ENCODE measurements at places on chromosomes 2 and 18.

GRCh38 chr2:54613794-54614257, 109.6 kb upstream of the EML6 start:
- peak; percentile 87 for DNase-seq

DNA sequence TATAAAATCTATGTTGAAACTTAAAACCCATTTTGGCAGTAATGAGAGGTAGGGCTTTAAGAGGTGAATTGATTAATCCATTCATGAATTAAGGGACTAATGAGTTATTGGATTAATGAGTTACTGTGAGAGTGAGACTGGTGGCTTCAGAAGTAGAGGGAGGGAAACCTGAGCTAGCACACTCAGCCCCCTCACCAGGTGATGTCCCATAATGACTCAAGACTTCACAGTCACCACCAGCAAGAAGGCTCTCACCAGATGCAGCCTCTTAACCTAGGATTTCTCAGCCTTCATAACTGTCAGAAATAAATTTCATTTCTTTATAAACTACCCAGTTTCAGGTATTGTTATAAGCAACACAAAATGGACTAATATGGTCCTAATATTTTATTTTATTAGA, 621.7 kb upstream of the ACVR2A start:
- no peak for DNase-seq

GRCh38 chr2:226037526-226037925, 638.0 kb downstream of the NYAP2 start:
- DNase-seq: no peak

DNA sequence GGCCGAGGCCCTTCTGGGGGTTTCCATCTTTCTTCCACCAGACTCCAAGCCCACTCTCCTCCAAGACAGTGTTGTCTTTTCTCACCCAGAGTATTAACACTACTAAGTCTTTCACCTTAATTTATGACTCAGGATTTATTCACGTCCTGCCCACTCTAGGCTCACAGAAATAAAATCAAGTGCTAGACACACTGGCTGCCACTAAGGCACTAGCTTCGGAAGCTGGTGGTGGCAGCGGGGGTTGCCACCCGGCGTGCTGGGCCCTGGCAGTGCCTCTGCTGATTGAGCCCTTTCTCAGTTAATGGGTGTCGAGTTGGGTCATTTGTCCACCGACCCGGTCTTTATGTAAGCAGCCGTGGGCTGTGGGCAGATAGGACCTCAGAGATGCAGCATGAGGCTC, 93.6 kb upstream of the FZD5 start:
- peak; percentile 53 for DNase-seq

- DNase-seq: no peak
Observed at GRCh38 chr2:204049635-204050034, 113.1 kb downstream of the ICOS start.

DNA sequence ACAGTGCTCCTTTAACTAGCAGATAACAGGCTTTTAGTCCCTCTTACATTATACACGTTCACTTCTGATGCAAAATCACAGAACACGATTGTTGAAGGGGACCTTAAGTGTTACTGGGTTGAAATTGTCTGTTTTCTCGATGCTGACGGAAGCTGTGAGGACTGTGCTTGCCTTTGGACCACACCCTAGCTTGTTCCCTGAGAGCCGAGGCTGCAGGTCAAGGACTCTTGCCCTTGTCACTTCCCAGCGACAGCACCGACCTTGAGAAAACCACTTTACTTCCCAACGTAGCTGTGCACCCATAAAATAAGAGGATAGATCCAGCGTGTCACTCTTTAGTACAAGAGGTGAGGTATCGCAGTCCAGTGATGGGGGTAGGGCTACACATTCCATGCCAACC, 701.0 kb downstream of the DCDC2C start:
- DNase-seq: no peak

- DNase-seq: no peak
Observed at GRCh38 chr2:229633556-229633955, 80.8 kb downstream of the DNER start.

DNA sequence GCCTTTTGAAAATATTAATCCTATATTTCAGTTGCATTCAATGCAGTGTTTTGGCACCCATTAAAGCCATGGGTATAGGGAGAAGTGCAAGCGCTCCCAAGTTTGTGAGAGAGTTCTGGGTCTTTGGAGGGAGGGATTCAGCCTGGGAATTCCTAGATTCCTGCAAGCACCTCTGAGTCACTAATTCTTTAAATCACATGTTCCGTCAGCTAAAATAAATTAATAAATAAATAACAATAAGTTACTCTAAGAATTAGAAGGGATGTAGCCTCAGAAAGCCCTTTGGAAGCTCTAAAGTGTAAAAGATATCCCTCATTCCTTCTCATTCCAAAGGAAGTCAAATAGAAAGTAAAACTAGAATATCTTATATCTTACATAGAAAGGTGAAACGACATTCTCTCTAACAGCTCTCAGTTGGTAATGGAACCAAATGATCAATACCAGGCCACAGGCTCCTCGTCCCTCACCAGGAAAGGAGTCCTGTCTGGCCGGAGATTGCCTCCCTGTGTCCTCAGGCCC, 222.4 kb upstream of the RBBP8 start:
- DNase-seq: peak; percentile 6

- no peak for DNase-seq
Observed at GRCh38 chr2:102120261-102120660, 22.3 kb upstream of the IL1R1 start.

- peak; percentile 68 for DNase-seq
Observed at GRCh38 chr2:237864940-237865622, 5.7 kb downstream of the RAMP1 start.

- no peak for DNase-seq
Observed at GRCh38 chr2:120803764-120804335, 68.2 kb downstream of the GLI2 start.

- no peak for DNase-seq
Observed at GRCh38 chr2:149388120-149388816, 57.9 kb downstream of the LYPD6 start.

GRCh38 chr2:239199041-239199768, 201.6 kb downstream of the HDAC4 start:
- no peak for DNase-seq

DNA sequence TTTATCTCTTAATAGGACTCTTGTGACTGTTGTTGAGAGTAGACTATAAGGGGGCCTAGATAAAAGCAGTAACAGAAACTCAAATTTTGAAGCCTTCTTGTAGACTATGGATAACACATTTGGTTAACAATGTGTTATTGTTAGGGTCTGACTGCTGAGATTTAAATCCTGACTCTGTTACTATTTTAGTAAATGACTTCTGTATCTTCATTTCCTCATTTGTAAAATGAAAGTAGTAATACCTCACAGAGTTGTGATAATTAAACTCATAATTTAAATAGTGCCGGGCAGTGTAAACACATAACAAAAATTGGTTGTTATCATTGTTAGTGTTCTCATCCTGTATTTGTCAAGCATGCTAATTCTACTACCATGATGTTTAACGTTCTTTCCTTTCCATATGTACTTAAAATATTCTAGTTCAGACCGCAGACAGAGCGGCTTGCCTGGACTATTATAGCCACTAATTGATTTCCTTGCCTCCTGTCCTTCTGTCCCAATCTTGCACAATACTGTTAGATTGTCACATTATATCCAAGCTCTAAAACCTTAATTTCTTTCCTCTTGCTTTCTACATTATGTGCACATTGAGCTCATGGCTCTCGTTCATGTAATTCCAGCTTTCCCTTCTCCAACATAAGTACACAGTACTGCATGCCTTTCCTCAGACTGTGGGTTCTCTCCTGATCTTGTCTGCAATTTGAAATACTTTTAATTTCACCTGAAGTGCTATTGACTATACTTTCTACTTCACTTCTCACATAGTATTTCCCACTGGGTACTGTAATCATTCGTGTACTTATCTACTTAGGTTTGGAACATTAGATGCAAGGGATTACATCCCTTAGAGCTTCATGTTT, 48.4 kb downstream of the RBBP8 start:
- DNase-seq: no peak

DNA sequence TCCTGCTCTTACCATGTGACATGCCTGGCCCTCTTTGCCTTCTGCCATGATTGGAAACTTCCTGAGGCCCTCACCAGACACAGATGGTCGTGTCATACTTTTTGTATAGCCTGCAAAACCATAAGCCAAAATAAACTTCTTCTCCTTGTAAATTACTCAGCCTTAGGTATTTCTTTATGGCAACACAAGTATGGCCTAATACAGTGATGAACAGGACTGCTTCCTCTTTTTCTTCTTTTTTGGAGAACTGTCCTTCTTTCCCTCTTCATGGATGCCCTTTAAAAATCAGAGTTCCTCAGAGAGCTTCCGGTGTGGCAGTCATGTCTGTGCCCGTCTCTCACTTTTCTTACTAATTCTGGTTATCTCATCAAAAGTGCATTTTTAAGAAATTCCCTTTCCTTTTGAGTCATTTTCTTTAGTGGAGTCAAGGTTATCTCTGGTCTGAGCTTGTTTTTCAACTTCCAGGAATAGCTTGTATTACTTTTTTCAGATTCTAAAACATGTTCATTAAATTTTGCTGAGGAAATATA, 9.2 kb upstream of the IL1A start:
- DNase-seq: no peak

GRCh38 chr2:157698430-157698829, 69.8 kb upstream of the ACVR1C start:
- no peak for DNase-seq

- DNase-seq: no peak
Observed at GRCh38 chr18:66226782-66227181, 377.1 kb downstream of the CDH19 start.

DNA sequence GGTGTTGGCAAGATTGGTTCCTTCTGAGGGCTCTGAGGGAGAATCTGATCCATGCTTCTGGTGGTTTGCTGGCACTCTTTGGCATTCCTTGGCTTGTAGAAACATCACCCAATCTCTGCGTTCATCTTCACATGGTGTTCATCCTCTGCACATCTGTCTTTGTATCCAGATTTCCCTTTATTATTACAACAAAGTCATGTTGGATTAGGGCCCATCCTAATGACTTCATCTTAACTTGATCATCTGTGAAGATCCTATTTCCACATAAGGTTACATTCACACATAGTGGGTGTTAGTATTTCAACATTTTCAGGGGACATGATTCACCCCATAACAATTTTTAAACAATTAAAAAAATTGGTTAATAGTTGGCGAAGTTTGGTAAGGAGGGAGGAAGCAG, 177.4 kb upstream of the CWC22 start:
- no peak for DNase-seq

DNA sequence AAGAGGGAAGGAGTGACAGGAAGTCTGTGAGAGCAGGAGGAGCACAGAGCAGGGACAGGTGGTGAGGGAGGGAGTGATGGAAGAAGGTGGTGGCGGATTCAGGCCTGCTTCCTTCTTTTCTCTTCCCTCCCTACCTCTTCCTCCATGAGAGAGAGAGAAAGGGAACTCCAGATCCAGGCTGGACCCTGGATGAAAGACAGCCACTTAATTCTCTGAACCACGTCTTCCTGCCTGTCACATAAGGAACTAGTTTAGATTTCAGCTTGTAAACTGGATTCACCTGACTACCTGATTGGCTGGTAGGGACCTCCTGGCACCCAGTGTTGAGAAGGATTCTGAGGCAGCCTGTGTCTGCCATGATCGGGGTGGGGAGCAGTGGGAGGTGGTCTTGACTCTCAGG, 48.9 kb downstream of the PAX8 start:
- no peak for DNase-seq

DNA sequence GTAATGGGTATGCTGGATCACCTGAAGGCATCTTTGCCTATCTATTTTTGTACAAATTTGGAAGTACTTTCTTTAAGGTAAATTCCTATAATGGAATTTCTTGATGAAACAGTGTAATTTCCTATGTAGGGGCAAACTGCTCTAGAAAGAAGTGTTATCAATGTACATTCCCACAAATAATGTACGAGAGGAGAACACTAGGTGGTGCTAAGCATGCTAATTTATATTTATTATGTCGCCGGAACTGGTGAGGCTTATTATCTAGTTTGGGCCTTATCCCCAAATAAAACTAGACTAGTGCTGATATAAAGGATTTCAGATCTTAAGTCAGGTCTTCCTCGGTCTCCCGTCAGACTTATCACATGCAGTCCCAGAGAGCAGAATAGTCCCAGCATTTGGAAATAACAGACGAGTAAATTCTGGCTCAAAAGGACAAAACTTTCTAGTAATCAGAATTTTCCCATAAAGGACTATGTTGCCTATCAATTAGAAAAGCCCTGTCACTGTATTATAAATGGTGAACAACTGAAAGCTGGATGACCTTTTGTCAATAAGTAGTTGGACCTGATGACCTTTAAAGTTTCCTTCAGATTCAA, 86.9 kb upstream of the RBBP8 start:
- DNase-seq: no peak

DNA sequence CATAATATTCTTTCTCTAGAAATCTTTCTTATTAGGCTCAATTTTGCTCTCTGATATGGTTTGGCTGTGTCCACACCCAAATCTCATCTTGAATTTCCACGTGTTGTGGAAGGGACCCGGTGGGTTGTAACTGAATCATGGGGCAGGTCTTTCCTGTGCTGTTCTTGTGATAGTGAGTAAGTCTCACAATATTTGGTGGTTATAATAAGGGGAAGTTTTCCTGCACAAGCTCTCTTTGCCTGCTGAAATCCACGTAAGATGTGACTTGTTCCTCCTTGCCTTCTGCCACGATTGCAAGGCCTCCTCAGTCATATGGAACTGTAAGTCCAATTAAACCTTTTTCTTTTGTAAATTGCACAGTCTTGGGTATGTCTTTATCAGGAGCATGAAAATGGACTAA, 73.8 kb downstream of the CAVIN2 start:
- no peak for DNase-seq

DNA sequence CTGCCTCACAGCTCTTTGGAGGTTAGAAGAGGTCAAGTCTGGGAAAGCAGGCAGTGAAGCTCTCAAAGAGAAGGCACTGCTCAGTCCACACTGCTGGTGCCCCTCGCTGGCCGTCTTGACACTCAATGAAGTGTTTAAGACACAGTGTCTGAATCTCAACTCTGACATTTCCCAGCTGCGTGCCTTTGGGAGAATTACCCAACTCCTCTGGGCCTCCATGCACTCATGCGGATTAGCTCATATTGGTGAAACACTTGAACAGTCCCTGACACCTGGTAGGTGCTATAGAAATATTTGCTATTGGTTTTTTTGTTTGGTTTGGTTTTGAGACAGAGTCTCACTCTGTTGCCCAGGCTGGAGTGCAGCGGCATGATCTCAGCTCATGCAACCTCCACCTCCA, 281.0 kb downstream of the SRBD1 start:
- no peak for DNase-seq

DNA sequence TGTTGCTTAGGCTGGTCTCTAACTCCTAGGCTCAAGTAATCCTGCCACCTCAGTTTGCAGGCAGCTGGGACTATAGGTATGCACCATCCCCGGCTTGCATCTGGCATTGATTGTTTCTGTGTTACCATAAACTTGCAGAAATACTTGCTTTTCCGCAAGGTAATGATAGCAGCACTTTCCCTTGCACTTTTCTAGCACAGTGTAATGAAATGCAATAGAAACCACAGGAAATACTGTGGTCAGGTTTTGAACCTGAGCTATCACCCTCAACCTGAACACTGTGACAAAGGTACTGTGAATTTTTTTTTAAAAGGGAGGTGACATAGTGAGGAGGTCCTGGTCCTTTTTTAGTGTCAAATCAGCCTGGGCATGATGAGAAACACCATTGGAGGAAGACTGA, 38.3 kb downstream of the DHRS9 start:
- no peak for DNase-seq
